Hair follicle dermal papilla cell (primary cell): ENCODE measurements at places on chromosomes 7 and 10. TPM values are rescaled to one million over a fixed set of nuclear protein-coding genes. Genes with fewer than 3 reads are reported as not detected.

CRTAC1 gene
- not detected in 2 replicates for total RNA-seq

GPRIN2 gene
- not detected in 2 replicates for total RNA-seq

NUDCD3 gene
- 65.1 and 68.0 TPM in 2 replicates for total RNA-seq

NAT16 gene
- not detected in 2 replicates for total RNA-seq

TYSND1 gene
- total RNA-seq, result 10.7 and 11.9 TPM in 2 replicates
